GF-D8 (cell line): ENCODE measurements at places on chromosomes 2 and 18.

DNA sequence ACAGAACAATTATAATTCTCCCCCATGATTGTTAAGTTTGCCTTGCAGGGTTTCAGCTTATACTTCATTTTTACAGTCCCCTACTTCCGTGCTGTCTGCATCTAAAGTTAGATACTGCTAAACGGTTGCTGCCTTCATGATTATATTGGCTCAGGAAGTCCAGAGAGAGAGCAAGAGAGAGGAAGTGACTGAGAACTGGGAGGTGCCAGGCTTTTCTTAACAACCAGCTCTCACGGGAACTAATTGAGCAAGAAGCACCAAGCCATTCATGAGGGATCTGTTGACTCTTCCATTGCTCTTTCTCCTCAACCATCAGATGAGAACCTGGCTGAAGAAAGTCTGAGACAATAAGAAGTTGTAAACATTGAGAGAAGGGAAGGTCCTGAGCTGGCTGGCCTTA is 125.5 kb upstream of the SIX2 start:
- peak; percentile 79 for DNase-seq

- no peak for DNase-seq
Observed at GRCh38 chr18:36688020-36688965, 140.5 kb downstream of the TPGS2 start.

DNA sequence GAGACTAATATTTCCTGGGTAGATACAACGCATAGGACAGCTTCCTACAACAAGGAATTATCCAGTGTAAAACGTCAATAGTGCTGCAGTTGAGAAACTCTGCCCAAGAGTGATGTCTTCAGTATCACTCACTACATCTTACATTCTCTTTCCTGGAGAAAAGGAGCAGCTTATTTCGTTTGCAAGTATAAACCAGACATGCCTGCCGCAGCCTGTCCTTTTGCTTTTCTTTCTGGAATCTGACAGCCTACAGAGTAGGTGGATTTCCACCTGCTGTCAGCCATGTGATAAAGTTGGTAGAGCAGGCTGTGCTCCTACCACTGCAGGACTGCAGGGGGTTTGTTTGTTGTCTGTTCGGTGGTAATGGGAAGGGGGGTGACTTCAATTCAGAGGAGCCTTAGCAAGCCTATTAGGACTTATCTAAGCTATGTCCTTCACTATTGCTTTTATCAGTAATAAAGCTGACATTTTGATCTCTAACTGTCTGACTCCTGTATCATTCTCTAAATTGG is 439.1 kb downstream of the GRB14 start:
- no peak for DNase-seq

DNA sequence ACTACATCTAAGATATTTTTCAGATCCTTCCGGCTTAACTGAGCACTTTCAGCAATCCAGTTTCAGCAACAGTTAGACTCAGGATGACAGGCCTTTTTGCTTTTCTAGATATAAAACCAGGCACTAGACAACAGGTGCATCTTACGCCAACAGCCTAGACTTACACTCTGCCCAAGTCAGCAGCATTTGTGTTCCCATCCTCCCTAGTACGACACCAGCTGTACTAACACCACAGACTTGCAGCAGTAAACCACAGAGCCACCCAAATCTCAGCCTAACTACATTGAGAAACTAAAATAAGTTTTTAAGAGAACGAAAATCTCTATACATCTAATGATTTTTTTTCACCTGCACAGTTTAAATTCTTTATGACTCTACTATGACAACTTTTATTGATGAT is 89.9 kb upstream of the DNMT3A start:
- no peak for DNase-seq
